ENCODE measurements at places on chromosomes 3 and 15. TPM values are rescaled to one million over a fixed set of nuclear protein-coding genes. Genes with fewer than 3 reads are reported as not detected.
A peak's percentile ranks its signal among the peaks of the same experiment; 100 is the strongest.

DNA sequence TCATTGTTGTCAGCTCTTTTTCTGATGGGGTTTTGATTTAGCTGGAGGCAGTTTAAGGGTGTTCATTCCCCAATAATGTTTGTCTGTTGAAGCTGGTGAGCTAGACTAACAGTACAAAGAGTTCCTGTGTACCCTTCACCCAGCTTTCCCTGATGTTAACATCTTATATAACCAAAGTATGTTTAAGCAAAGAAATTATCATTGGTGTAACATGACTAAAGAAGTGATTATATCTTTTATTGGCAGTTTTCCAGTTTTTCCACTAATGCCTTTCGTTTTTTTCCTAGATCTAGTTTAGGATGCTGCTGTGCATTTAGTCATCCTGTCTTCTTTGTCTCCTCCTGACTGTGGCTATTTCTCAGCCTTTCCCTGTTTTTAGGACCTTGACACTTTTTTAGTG, 165.6 kb downstream of the LPP start:
- no peaks in the 10 kb centered on the region for H3K27me3 ChIP-seq
- DNase-seq, result peak; percentile 46
- no peak overlapping the region for H3K4me3 ChIP-seq
- no peak overlapping the region for H3K27ac ChIP-seq

DNA sequence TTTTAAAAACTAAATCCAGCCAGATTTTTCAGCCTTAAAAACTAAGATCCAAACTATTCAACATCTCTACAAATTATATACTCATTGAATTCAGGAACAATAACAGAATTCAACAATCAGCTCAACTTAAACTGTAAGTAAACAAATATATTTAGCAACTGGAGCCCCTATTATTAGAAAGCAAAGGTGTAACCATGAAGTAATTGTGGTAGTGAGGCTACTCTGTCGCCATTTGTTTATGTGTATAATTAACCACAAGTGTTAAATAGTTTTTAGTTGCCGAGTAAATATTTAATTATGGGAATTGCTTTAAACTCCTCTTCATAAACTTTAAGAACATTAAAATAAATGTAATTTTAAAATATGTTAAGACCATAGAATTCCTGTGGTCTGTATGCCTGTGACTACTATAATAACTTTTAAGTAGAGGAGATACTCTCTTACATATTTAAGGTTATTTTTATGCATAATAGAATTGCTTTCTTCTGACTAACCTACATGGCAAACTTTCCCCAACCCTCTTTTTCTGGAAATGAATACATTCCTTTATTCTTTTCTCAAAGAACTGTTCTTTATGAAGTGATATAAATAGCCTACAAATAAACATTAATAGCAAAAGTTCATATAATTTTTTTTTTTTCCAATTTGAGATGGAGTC, 51.2 kb downstream of the MFN1 start:
- H3K27ac ChIP-seq, result peak overlapping the region; percentile 32
- no peak overlapping the region for H3K4me3 ChIP-seq
- peaks cover 4% of the 10 kb centered on the region for H3K36me3 ChIP-seq
- DNase-seq, result peak; percentile 68
- no peaks in the 10 kb centered on the region for H3K4me1 ChIP-seq
- no peaks in the 10 kb centered on the region for H3K27me3 ChIP-seq

GRCh38 chr3:103218793-103219192, 784.0 kb downstream of the ZPLD1 start:
- no peak overlapping the region for H3K4me3 ChIP-seq
- no peak overlapping the region for H3K27ac ChIP-seq
- peak; percentile 64 for DNase-seq
- no peaks in the 10 kb centered on the region for H3K36me3 ChIP-seq

GRCh38 chr3:194685065-194685717, 492 bp upstream of the FAM43A start:
- H3K27me3 ChIP-seq, result no peaks in the 10 kb centered on the region
- peak overlapping the region; percentile 53 for H3K4me3 ChIP-seq
- no peak overlapping the region for H3K27ac ChIP-seq
- H3K4me1 ChIP-seq, result peaks cover 11% of the 10 kb centered on the region

GRCh38 chr3:108127301-108127988, 36.6 kb upstream of the CD47 start:
- H3K4me1 ChIP-seq, result peaks cover 5% of the 10 kb centered on the region
- H3K4me3 ChIP-seq, result no peak overlapping the region
- no peaks in the 10 kb centered on the region for H3K27me3 ChIP-seq
- H3K27ac ChIP-seq, result no peak overlapping the region
- no peaks in the 10 kb centered on the region for H3K36me3 ChIP-seq

GRCh38 chr3:46878781-46879436, 1.4 kb downstream of the PTH1R start:
- no peak for DNase-seq
- no peak overlapping the region for H3K27ac ChIP-seq
- H3K4me3 ChIP-seq, result no peak overlapping the region
- no peaks in the 10 kb centered on the region for H3K4me1 ChIP-seq

DNA sequence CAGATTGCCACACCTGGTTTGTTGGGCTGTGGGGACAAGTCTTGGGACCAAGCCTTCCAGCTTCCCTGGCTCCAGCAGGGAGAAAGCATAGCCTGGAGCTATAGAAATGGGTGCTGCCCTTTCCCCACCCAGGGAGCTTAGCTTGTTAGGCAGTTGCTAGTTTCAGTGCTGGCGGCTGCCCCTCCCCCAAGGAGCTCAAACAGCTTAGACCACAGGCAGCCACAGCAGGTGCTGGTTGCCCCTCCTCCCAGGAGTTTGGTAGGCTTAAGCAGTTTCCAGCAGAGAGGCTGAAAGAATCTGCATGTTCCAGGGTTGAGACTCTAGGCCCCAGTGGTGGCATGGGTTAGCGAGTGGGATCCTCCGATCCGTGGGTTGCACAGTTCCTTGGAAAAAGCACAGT, 889.7 kb downstream of the IGSF11 start:
- H3K4me1 ChIP-seq, result no peaks in the 10 kb centered on the region
- no peak overlapping the region for H3K27ac ChIP-seq
- DNase-seq, result no peak
- H3K36me3 ChIP-seq, result no peaks in the 10 kb centered on the region
- H3K4me3 ChIP-seq, result no peak overlapping the region
- H3K27me3 ChIP-seq, result no peaks in the 10 kb centered on the region

GRCh38 chr3:155748611-155749365, 3.9 kb upstream of the PLCH1 start:
- no peak overlapping the region for H3K27ac ChIP-seq
- H3K4me3 ChIP-seq, result no peak overlapping the region

DNA sequence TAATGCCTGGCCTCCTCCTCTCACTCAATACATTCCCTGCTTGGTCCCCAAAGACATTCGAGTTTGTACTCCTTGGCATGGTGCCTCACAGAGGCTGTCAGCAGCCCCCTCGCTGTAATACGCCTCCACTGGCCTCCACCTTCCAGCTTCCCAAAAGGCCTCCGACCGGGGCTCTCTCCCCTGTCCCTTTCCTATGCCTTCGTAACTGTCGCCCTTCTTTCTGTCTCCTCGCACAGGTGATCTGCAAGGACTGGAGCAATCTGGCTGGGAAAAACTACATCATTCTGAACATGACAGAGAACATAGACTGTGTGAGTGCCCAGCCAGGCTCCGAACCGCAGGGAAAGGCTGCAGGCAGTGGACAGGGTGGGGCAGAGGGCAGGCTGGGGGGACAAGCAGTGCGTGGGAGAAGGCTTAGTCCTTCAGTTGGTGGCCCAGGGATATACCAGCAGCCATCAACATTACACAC, 10.7 kb upstream of the ABTB1 start:
- no peaks in the 10 kb centered on the region for H3K36me3 ChIP-seq
- no peak for DNase-seq
- no peaks in the 10 kb centered on the region for H3K4me1 ChIP-seq
- H3K4me3 ChIP-seq, result no peak overlapping the region
- no peaks in the 10 kb centered on the region for H3K27me3 ChIP-seq

GRCh38 chr3:134974624-134975023, 179.6 kb downstream of the EPHB1 start:
- H3K27ac ChIP-seq, result no peak overlapping the region
- H3K27me3 ChIP-seq, result no peaks in the 10 kb centered on the region
- H3K4me3 ChIP-seq, result no peak overlapping the region
- DNase-seq, result no peak
- no peaks in the 10 kb centered on the region for H3K4me1 ChIP-seq
- H3K36me3 ChIP-seq, result no peaks in the 10 kb centered on the region

TIPARP gene
- polyA plus RNA-seq, result 8.6 TPM

GUCA1C gene
- polyA plus RNA-seq, result not detected

ADGRG7 gene
- polyA plus RNA-seq, result not detected

TM4SF18 gene
- not detected for polyA plus RNA-seq

XXYLT1 gene
- polyA plus RNA-seq, result 18.5 TPM

C2CD4A gene
- polyA plus RNA-seq, result not detected

Measured in fibroblast of lung (primary cell).